ENCODE measurements at places on chromosomes 2 and 18.

DNA sequence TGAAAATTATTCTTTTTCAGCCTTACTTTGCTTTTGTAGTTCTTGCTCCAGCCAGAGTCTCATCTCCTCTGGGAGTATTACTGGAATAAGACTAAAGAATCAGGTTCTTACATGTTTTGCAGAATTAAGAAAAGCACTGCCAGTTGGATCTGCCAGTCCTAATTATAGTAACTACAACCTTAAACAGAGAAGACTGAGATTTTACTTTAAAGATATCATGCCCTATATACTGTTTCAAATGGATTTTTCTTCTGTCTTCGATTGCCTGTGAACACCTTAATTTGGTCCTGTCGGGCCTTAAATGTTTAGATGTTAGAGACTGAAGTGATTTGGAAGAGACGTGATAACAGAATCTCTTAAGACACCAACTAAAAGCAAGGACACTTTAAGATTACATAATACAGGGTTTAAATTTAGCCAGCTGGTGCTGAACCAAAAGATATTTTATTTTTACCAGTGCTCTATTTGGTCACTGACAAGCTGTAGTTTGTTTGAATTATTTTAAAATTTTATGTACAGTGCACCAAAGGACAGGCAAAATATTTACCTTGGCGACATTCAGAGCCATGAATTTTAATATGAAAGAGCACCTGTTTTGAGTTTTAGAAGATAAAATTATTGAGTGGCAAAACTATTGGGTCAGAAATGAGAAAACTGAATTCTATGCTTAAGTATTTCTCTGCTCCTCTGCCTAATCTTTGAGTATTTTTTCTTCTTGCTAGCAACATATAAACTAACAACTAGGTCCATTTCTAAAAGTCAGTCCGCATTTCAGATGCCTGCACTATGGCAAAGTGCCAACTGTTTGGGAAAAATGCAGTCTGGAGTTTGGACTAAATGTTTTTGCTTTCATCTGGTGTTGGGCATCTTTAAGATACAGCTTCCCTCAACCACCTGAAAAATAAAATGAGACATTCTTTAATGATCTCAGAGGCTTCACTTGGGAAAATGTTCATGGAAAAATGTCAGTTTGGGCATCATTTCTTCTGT is 300.0 kb downstream of the XIRP2 start:
- no peak for DNase-seq

GRCh38 chr2:231174211-231174651 is 24.2 kb upstream of the ARMC9 start:
- no peak for DNase-seq

DNA sequence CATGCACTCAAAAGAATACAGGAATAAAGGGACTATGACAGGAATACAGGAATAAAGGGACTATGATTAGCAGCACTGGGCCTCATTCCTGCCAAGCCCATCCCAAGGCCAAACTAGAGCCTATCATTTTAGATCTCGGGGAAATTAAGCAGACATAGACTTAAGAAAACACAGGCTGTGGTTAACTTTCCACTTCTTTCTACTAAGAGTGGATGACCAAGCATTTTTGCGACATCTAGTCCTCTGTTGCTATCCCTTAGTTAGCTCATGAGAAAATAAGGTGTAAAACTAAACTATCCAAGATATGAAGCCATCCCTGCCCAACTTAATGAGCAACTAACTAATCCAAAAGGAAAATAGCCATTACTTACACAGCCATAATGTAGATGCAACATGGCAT is 5.9 kb downstream of the LYPD1 start:
- peak; percentile 25 for DNase-seq

- no peak for DNase-seq
Measured at GRCh38 chr18:46480226-46480625, 176.8 kb downstream of the LOXHD1 start.

DNA sequence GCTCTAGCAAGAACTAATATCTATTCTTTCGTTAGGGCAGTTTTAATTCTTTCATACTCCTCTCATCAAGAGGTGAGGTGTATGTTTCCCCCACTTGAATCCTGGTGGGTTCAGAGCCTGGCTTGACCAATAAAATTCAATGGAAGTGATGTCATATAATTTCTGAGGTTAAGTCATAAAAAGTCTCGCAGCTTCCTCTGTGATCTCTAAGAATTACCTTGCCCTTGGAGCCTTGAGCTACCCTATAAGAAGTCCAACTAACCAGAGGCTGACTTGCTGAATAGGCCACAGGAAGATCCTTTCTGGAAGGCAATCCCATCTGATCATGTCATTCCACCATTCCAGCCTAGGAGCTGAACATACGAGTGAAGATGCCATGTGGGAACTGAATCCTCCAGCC is 26.1 kb upstream of the INO80D start:
- no peak for DNase-seq

DNA sequence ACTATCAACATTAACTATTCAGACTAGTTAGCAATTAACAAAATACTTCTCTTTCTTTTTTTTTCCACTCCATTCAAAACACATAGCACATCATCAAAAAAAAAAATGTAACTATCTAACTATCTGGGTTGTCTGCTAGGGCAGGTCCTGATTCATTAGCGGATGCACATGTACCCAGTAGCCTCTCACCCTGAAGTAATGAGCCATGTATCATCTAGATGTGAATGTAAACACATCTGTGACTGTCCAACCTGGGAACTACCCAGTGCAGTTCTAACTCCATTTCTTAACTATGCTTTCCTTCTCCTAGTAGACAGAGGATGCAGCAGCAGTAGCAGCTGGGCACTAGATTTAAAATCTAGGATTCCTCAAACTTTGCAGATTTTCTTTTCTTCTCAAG is 183.1 kb upstream of the PIK3C3 start:
- DNase-seq = peak; percentile 8

DNA sequence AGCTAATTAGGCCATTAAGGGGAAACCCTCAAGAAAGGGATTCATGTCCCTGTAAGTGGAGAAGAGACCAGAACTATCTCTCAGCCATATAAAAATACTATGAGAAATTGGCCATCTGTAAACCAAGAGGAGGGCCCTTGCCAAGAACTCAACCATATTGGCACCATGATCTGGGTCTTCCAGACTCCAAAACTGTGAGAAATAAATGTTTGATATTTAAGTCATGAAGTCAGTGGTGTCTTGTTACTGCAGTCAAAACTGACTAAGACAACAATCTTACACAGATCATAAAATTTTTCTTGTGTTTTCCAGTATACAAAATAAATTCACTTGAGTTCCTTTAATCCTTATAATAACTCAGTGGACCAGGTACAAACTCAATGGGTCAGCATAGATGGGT is 589.8 kb upstream of the CDH2 start:
- DNase-seq = no peak

- DNase-seq = no peak
Measured at GRCh38 chr2:174749793-174750192, 14.5 kb downstream of the CHRNA1 start.

DNA sequence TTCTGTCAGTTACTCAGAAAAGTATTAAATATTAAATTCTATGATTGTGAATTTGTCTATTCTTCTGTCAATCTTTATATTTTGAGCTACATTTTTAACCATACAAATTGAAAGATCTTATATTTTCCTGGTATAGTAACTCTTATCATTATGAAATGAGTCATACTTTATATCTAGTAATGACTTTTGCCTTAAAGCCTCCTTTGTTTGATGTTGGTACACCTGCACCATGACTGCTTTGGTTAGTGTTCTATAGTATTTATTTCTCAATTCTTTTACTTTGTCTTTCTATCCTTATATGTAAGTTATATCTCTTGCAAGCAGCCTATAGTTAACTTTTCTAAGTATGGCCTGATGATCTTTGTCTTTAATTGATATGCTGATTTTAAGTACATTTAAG is 13.0 kb downstream of the ZNF236 start:
- DNase-seq = no peak

DNA sequence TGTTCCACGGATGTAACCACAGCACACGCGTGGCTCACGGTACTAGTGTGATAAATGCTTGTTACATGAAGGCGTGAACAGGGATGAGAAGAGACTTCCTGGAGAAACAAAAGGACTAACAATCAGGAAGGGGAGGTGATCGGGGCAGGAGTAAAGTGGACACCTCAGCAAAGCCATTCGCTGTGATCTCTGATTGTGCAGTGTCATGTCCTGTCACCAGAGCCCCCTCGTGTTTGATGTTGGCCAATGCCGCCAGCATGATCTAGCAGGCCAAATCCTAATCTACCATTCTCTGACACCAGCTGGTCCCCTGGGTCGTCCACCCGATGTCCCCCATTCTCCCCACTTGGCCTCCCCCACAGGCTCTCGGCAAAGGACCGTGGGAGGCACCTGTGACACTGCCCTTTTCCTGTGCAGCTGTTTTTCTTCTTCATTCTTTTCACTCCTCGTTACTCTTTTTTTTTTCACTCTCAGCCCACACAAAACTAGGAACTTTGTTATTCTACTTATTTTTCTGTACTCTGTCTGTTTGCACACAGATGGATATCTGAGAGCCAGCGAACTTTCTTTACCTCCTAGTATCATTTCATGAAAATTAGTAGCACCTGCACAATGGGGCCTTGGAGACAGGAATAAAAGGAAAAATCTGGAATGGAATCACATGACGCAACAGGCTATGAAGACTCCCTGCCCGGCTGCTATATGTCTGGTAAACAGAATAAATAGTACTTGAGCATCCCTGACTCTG is 146.8 kb downstream of the TGIF1 start:
- peak; percentile 82 for DNase-seq

All from A172 (cell line).